ENCODE measurements at places on chromosomes 6 and 20.

DNA sequence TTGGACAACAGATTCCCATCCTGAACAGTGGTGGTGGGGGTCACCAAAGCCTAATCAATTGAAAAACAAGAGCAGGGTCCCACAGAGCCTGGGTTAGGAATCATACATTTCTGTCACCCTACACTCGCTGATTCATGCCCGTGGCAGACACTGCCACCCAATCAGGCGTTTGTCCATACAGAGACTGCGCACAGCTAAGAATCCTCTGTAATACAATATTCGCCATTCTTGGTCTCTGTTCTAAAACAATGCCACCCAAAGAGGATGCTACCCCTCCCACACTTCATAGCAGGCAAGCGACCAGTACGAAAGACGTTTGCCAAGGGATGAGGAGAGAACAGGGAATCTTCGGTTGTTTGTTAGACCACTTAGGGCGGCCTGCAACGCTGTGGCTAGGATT is 28.1 kb upstream of the SLC22A23 start:
- DNase-seq, result no peak

- DNase-seq, result no peak
Measured at GRCh38 chr6:156449569-156449968, 327.6 kb upstream of the ARID1B start.

DNA sequence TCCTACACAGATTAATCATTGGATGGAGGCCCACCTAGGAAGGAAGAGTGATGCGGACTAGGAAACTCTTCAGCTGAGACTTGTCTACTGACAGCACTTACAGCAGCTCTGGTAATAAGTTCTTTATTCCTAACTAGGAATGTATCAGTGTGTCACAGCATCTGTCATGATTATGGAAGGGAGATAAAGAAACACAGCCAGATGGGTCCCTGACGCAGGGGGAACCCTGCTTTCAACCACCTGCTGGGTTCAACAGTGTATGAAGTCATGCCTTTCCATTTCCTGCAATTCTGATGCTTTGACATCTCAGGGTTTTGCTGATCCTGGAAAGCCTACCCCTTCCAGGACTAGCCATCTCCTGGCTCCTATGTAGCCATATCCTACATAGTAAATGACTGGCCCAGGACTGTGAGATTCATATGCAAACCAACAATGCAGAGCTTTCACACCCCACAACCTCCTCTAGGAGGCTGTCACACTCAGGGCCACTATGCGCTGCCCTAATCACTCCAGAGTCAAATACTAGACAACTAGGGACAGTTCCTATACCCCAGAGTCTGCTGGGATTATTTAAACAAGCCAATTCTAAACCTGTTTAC is 29.0 kb upstream of the MANEA start:
- DNase-seq, result no peak

DNA sequence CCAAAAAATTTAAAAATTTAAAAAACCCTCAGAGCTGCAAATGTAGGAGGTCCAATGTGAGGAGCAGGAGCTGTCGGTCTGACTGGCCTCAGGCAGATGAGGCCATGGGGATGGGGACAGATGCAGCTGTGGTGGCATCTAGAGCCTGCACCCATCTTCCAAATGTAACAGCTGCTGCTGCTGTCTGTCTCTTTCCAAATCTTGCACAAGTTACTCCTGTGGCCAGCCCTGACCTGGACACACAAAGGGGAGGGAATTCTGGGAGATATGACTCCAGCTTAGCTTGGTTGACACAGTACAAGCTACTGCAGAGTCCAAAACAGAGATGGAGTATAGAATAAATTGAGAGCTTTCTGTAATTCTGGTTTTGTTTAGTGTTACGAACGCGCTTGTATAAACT is 115.2 kb downstream of the PRND start:
- no peak for DNase-seq

- no peak for DNase-seq
Measured at GRCh38 chr6:138242987-138243592, 24.8 kb upstream of the PBOV1 start.

- DNase-seq, result no peak
Measured at GRCh38 chr6:493840-494239, 102.3 kb downstream of the IRF4 start.

DNA sequence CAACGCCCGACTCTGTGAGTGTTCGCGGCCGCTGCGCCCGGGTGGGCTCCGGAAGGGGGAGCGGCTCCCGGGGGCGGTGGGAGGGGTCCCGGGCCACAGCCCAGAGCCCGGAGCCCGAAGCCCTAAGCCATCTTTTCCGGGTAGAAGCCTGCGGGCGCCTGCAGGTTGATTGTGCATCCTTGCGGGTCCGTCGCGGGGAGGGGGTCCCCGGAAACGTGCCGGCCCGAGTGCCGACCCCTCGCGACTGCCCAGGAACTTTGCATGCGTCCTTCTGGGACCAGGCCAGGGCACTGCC is 413 bp downstream of the PTPRA start:
- no peak for DNase-seq

- DNase-seq, result no peak
Measured at GRCh38 chr6:140011537-140011936, 637.1 kb upstream of the CITED2 start.

DNA sequence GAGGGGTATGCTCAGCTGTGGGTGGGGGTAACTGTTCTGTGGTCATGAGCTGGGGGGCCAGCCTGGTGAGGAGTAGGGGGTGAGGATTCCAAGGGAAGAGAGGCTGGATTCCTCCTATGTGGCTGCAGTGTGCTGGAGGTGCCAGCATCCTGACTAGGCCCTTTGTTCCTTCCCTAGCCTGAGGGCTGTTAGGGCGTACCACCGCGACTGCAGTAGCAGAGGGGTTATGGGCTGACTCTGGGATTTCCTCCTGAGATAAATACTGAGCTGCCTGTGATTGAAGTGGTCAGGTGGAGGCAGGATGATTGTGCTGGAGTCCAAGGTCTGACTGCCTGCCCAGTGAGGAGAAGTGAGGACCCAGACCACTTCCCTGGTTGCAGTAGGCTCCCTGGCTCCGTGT is 205.3 kb downstream of the ADGRG6 start:
- DNase-seq, result no peak

DNA sequence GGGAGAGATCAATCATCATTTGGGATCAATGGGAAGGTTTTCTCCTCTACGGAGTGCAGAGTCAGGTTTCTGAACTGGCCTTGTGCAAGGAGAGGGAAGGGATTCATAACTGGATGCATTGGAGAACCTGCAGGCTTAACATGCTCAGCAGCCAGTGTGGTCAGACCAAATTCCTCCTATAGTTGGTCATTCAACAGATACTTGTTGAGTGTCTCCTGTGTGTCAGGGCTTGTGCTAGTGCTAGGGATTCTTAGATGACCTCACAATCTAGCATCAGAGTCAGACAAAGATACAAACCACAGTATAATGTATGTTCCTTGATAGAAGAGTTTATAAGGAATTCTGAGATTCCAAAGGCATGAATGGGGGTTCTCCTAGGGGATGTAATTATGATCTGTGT is 23.9 kb downstream of the RALY start:
- no peak for DNase-seq

DNA sequence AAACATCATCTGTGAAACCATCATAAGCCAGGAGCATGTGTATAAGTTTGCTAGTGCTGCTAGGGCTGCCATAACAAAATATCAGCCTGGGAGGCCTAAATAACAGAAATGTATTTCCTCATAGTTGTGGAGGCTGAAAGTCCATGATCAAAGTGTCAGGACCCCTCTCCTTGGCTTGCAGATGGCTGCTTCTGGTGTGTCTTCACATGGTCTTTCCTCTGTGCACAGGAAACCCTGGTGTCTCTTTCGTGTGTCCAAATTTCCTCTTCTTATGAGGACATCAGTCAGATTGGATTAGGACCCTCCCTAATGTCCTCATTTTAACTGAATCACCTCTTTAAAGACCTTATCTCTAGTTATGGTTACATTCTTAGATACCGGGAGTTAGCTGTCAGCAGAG is 6.2 kb upstream of the CITED2 start:
- no peak for DNase-seq

DNA sequence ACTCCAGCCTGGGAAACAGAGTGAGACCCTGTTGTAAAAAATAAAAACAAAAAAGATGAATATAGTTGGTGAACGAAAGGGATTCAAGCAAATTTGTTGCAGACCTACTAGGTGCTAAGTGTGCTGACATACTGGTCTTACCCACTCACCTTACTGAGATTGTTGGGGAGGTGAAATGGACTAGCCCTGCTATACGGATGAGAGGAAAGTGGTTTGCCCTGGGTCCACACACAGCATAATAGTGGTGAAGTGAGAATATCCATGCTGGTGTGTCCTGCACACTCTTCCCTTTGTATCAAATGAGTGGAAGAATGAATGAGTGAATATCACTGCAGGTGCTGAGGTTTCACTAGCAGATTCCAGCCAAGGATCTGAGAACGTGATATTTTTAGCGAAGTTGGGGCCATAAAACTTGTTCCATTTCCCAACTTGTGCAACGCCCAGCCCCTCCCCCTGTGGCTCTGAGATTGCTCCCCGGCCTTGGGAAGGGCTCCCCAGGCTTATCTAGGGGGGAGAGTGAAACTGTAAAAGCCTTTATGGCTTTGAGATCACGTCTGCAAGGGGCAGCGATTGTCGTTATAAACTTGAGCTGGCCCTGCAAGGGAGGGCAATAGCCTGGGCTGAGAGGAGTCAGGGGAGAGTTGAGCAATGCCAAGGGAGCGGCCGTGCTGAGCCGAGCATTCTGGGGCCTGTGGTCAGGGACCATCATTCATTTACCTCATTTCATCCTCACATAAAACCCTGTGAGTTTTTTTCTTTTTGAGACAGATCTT is 33.2 kb upstream of the TTPAL start:
- DNase-seq, result no peak

GRCh38 chr6:135329851-135330803 is 149.0 kb downstream of the MYB start:
- DNase-seq, result no peak

DNA sequence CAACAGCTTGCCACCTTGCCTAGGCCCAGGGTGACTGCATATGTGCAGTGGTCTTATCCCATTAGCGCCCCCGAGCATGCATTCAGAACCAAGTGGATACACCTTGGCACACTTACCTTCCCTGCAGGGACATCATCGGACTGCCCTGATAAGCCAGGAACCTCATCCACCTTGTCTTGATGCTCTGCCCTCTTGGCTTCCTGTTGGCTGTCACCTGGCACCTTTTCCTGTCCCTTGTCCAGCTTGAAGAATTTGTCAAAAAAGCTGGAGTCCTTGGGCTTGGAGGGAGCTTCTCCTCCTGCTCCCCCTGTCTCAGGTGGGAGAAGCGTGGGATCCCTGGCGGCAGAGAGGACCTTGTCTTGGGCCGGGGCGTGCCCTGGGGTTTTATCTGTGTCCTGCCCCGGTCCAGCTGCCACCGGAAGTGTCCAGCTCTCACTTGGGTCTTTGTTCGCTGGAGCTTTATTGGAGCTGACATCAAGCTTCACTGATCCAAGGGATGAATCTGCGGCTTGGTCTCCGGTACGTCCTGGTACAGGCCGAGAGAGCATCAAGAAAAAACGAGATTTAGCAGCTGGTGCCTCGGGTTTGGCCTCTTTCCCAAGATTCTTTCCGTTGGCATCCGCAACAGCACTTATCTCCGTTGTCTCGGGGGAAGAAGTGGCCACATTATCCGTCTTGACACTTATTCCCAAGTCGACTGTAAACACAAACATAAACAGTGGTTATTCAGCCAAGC is 42.0 kb downstream of the BCAS1 start:
- no peak for DNase-seq

GRCh38 chr6:64290867-64291266 is 655.3 kb downstream of the PHF3 start:
- no peak for DNase-seq

GRCh38 chr6:81878479-81878878 is 126.0 kb upstream of the TENT5A start:
- DNase-seq, result no peak

GRCh38 chr6:166168616-166169548 is 1.2 kb upstream of the TBXT start:
- no peak for DNase-seq

GRCh38 chr20:51510169-51510568 is 32.4 kb downstream of the NFATC2 start:
- no peak for DNase-seq

- DNase-seq, result no peak
Measured at GRCh38 chr20:4545526-4545925, 176.2 kb upstream of the PRND start.

GRCh38 chr6:170281331-170282292 is 9.3 kb downstream of the DLL1 start:
- no peak for DNase-seq

- no peak for DNase-seq
Measured at GRCh38 chr6:97009781-97010492, 85.4 kb downstream of the KLHL32 start.

- no peak for DNase-seq
Measured at GRCh38 chr20:56343861-56344381, 14.9 kb upstream of the FAM210B start.

DNA sequence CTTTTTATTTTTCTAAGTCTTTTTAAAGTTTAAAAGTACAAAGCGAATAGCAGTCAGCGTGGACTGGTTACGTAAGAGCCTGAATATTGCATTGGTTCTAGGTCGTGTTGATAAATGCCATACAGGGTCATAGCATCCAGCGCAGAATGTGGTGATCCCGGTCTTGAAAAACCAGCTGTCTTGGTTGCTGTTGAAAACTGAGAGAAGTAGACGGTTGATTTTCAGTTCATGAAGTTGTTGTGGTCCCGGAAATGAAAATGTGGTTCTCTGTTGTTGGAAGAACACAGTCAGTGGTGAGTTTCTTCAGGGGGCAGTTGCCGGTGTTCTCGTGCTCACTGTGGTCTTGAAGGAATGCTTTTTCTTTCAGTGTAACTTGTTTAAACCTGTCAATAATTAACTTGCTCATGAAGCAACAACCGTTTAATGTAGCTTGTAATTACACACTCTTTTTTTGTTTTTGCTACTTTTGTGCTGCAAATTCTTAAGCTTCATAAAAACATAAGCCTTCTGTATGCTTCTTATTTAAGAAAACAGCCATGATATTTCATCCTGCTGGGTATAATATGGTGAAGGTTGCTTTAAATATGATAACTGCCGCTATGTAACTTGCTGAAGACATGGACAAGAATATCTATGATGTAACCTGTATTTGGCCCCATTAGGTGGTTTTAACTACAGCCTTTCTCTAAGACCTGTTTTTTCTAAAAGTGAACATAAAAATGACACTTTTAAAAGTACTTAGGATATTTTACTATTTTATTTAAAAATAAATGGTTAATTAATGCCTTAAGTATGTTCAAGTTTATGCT is 64.8 kb upstream of the KIF25 start:
- no peak for DNase-seq

Measured in retinal pigment epithelial cell (primary cell).